ENCODE measurements at places on chromosomes 4 and X.

GRCh38 chrX:150849486-150849885 lies 49.0 kb downstream of the CD99L2 start:
- DNase-seq: no peak

GRCh38 chr4:82652062-82652461 lies 90.3 kb upstream of the TMEM150C start:
- DNase-seq: no peak

DNA sequence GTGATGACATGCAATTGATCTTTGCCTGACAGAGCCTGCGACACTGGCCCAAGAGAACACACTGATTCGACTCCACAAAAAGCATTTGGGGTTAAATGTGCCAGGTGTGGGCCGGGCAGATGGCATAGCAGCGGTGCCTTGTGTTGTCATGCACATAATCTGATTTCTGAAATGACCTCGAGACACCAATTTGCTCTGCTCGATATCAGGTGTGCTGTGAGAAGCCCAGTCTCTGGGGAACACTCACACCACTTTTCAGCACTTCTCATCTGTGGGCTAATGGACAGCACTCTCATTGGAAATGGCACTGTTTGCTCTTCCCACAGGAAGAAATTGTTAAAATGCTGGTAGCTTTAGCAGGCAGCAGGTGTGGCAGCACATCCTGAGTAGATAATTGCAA lies 738.3 kb upstream of the TENM3 start:
- no peak for DNase-seq

DNA sequence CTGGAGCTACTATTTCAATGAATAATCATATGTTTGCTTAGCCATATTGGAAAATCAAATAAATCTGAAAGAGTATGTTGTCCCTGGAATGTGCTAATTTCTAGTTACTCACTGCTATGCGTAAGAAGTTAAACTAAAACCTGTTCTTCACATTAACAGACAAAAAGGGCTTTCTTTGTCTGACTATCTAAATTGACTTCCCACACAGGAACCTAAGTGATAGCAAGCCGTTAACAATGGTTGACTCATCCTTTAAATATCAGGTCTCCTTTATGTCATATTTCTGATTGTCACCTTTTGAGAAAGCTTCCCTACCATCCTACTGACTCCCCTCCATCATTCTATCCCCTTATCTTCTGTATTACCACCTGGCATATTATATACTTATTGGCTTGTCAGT lies 81.4 kb downstream of the AMELX start:
- no peak for DNase-seq

DNA sequence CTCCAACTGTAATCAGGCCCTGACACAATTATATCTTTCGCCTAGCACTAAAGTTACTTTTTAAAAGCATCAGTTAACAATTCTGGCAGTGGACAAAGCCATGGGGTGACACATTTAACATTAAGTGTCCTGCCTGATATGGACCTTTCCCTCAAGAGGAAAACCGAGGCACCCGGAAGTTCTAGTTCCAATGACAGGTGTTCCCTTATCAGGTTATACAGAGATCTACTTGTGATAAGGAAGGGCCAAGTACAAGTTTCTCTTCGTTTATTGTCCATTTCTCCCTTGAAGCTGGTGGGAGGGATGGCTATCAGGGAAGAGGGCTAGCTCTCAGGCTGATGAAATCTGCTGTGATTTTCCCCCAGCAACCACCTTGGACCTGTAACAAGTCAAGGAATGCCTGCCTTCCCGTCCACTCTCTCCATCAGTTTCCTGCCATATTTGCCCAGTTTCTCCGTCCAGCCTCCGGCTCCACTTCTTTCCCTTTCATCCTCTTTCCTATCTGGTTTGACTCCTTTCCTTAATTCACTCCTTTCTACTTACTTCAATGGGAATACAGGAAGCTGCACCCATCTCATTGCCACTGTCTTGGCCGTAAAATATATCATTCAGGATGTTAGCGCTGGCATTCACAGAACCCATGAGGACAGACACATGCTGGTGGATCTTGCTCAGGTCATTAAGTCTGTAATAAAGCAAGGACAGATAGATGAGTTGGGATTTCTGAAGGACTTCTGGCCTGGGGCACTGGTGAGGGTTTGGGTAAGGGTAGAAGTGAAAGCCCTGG lies 95.0 kb downstream of the DGKK start:
- no peak for DNase-seq
